ENCODE measurements at places on chromosomes 5 and 9.

GRCh38 chr9:120507936-120508510, 71.9 kb downstream of the CDK5RAP2 start:
- DNase-seq, result no peak

- no peak for DNase-seq
These were observed 52.2 kb downstream of the PTCD2 start for GRCh38 chr5:72372331-72372730.

DNA sequence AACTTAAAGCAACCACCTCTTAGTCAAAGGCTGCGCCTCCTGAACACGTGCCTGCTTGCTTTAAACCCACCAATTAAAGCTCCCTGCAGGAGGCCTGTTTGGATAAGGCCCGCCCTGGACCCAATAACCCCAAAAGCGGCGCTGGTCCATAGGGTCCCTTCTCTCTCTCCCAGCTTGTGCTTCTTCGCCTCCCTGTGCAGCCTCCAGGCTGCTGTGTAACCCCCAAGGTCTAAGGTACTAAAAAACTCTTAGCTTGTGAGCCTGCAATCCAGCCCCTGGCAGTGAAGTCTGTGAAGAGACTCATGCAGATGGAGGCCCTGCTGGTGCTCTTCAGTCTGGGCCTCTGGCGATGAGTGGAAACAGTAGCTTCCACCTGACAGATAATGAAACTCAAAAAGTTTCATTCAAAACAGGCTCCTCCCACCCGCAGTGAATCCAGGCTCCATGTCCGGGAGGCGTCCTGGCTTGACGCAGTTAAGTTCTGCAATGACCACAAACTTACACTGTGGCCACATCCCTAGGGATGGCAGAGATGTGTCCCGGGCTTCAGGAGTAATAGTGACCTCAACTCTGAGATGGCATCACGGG, 97.3 kb downstream of the PRRT1B start:
- DNase-seq, result no peak

DNA sequence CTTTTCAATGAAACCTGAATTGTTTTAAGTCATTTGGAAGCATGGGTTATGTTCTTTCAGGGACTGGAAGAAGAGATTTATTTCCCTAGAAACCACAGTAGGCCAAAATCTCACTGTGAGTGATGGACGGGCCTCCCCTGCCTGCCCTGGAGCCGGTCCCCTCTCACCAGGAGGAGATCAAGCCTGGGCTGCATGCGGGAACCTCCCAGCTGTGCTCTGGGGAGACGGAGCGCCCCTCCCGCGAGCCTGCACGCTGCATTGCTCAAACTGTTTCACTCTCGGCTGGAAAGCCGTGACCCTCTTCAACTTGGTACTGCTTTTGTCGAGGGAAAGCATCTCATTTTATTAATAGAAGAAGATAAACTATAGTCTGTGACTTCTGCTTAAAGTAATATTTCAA, 85.4 kb downstream of the IRX2 start:
- DNase-seq, result no peak

DNA sequence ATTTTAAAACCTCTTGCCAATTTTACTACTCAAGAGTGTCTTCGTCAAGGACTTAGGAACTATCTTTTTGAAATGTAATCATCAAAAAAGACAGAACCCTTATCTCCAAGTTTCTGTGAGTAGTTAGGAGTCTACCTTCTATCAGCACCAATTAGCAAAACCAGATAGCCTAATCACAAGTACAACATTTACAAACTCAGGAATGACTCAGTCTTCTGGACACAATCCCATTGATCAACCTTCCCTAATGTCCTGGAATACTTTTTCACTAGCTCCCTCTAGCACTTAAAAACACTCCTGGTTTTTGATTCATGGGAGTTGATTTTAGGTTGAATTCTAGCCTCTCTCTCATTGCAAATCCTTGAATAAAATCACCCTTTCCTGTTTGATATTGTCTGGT, 680.7 kb downstream of the PRR16 start:
- DNase-seq, result no peak

- DNase-seq, result peak; percentile 4
These were observed 69.5 kb upstream of the RAD23B start for GRCh38 chr9:107213561-107214028.

All from stimulated activated CD4-positive, alpha-beta T cell treated with anti-CD3 and anti-CD28 coated beads, TNF-alpha, amount 100 ng/mL, for 48 hours (primary cell).